ENCODE measurements at places on chromosomes 6 and 20. TPM values are rescaled to one million over a fixed set of nuclear protein-coding genes. Genes with fewer than 3 reads are reported as not detected.

DNA sequence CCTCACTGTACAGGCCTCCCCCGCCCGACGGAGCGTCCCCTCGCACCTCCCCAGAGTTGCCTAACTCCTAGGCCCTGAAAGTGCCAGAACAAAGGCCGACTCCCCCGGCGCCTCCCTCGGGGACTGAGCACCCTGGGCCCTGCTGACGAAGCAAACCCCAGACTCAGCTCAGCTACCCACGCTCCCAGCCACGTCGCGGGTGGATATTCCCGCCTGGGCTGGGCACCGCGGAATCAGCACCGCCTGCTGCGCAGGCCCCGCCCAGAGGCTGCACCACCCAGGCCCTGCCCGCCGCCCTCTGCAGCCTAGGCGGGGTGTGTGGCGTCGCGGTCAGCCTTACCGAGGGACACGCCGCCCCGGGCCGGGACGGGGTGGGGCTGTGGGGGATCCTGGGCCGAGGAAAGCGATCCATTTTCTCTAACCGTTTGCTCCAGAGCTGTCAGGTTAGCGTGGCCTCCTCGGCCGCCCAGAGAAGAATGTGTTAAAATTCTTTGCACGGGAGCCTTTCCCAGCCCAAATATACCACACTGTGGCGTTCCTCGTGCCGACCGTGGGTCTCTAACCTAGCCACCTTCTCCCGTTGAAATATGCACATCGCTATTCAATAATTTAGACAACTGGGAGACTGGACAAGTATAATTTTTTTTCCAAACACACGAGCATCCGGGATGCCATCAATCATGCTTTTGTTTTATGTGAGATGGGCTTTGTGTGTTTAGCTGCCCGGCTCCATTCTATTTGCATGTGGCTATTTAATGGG, 31.4 kb downstream of the TFAP2A start:
- DNase-seq = no peak

DNA sequence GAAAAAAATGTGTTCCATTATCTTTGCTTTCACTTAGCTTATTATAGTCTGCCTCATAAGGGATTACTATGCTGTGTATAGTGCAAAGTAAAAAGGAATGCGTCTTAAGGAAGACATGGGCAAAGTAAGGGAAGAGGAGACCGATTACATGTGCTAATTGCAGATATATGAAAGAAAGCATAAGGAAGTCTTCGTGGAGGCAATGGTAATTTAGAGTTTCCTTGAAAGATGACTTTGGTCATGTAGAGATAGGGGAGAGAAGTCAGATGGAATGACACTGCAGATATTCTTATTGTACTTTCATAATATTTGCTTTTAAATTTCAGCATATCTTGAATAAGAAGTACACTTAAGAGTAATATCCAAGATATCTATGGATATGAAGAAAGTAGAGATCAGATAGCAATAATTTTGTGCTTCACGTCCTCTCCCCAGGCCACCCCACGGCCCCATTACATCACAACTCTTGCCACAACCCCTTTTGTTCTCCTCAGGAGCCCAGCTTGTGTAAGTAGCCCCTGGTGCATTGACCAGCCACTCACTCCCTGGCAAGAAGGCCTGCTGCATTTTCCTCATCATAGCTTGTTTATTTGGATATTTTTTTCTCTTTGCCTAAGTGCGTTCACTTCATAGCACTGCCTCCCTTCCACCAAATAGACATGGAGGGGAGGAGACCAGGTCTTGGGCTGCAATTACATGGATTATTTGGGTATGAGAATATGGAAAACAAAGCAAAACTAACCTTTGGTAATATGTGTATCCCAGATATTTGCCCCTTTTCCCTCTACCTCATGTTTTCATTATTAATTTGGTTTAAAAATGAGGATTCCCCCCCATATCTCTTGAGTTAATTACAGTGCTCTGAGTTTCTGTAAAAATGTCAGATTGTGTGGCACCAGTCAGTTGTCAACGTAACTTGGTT, 30.7 kb upstream of the COL10A1 start:
- DNase-seq = no peak

GRCh38 chr20:36506253-36506652, 35.1 kb upstream of the MYL9 start:
- no peak for DNase-seq

Gene ALDH8A1
- 29.0 TPM for polyA plus RNA-seq

GRCh38 chr20:4299773-4300172, 284.4 kb upstream of the RNF24 start:
- DNase-seq = no peak

Gene WFDC2
- polyA plus RNA-seq = 249 TPM

Measured in renal cortex interstitium (tissue), 15 donors.